ENCODE measurements at places on chromosomes 4 and X.

- DNase-seq, result no peak
These were observed 29.9 kb upstream of the STIM2 start for GRCh38 chr4:26830701-26831100.

DNA sequence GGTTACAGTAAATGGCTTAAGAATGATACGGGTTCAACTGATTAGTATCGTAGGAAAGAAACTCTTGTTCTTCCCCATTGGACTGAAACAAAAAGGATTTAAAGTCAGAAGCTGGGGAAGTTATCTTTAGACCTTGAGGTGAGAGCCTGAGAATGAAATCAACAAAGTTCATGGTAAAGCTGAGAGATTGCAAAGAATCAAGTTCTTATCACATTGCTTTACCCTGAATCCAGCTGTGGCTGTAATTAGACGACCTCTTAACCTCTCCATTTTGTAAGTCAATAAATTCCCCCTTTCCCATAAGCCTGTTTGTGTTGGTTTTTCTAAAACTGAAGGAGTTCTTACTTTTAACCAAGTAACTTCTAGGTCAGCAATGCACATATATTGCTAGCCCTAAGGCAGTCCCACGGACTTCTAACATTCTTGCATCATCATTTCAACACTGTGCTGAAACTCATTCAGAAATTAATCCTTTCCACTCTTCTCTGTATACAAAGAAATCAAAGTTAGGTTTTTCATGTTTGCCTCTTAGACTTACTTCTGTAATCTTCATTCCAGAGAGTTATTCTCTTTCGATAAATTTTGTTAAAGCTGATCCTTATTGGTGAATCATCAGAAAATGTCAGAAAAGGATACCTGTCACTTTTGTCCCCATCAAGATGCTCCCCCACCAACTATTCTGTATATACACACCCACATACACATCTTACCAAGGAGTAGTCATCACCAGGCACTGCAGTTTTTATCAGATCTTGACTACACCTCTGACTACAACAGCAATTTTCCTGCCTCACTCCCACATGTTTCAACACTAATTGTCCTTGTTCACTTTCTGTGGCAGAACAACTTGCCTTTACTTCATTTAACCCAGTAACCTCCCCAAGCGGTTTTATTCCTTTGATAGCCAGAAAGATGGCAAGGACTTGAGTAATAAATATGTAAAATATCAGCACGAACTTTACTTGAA lies 77.9 kb upstream of the STK26 start:
- no peak for DNase-seq

GRCh38 chrX:116198810-116199209 lies 28.3 kb downstream of the AGTR2 start:
- no peak for DNase-seq

DNA sequence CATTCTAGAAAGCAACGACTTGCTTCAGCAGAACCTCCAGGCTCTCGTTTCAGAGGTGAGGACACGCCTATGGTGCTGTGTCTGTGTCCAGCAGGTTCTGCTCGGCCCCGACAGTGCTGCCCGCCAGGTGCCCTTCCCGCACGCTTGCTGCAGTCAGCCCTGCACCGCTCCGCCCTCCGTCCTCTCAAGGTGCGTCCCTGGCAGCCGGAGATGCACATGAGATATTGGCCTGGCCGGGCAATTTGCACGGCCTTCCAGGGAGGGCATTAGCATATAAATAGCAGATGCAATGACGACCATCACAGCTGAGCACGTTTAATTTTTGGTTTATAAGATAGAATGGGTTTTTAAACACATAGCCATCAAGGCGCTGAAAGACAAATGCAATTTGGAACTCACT lies 14.4 kb downstream of the UVSSA start:
- no peak for DNase-seq

- no peak for DNase-seq
These were observed 285.8 kb upstream of the TRPC5 start for GRCh38 chrX:112368371-112368770.

DNA sequence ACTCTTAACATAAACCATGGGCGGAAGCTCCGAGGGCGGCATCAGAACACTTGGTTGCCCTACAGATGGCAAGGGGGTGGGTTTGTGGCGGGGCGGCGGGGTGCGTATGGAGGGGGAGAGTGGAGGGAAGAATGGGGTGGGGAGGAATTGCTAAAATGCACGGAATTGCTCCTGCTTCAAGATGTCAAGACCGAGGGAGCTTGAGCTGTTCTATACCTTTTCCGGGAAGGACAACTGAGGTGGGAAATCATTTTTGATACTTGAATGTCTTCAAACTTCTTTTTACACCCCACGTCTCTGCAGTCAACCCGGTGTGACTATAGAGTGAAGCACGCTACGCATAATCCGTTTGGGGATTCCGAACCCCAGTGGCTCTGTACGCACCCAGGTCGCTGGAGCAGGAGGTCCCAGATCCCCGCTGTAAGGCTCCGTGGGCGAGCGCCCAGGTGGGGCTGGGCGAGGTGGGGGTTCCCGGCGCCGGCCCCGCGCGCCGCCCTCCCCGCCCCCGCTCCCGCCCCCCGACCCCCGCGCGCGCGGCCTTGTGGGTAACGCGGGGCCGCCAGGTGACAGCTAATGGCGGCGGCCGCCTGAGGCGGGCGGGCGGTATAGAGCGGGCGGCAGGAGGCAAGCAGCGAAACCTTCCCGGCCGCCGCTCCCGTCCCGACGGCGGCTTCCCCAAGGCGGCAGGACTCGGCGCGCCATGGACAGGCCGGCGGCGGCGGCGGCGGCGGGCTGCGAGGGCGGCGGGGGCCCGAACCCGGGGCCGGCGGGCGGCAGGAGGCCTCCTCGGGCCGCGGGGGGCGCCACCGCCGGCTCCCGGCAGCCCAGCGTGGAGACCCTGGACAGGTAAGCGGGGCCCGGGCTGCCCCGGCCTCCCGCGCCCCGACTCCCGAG lies at the start of gene MTMR1:
MTMR1 (plus strand) TSS at position 566 of the 894 bp plus-strand sequence; CDS start at position 701, 135 bp downstream.
- DNase-seq, result no peak

DNA sequence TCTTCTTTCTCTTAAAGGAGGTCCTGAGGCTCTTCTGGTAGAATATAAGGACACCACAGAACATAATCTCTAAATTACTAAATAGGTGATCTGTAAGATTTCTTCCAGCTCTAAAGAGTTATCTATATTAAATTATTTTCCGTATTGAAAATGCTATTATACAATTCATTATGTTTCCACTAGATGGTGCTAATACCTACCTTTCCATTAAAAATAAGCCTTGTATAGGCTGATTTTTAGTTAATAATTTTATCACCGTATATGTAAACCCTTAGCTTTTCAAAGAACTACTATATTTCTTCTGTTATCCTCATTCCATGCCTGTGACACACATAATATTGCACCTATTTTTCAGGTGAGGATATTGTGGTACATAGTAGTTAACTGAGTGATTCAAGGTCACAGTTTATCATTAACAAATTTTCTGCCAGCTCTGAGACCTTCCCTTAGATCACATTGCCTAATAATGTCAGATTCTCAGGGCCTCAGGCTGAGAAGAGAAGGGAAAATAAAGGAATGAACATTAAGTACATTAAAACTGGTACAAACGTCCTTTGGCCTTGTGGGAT lies 138.8 kb downstream of the TEX11 start:
- no peak for DNase-seq

DNA sequence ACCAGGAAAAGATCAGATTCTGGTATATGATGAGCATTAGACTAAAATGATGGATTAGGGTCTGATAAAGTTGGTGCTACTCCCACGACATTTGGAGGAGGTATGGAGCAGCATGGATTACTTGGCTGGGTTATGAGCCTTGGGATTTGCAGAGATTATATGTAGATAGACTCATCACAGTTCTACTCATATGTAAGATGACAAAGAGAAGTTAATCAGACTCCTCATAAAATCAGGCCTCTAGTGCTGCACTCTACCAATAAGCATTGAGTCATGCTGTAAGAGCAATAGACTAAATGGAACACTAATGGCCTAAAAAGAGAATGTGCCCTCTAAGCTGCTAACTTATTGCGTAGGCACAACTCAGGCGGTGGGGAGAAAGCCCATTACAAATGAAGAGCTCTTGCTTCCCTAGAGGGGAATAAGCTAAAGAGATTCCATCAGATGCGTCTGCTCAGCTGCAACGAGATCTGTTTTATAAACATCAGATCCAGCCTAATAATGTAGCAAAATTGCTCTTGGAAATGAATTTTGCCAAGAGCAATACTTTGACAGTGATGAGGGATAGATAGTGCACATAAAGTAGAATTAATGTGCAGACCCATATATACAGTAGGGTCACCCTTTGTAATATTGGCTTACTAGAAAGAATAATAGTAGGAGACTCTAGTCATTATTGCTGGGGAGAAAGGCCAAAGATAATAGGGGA lies 17.5 kb downstream of the LIAS start:
- no peak for DNase-seq

DNA sequence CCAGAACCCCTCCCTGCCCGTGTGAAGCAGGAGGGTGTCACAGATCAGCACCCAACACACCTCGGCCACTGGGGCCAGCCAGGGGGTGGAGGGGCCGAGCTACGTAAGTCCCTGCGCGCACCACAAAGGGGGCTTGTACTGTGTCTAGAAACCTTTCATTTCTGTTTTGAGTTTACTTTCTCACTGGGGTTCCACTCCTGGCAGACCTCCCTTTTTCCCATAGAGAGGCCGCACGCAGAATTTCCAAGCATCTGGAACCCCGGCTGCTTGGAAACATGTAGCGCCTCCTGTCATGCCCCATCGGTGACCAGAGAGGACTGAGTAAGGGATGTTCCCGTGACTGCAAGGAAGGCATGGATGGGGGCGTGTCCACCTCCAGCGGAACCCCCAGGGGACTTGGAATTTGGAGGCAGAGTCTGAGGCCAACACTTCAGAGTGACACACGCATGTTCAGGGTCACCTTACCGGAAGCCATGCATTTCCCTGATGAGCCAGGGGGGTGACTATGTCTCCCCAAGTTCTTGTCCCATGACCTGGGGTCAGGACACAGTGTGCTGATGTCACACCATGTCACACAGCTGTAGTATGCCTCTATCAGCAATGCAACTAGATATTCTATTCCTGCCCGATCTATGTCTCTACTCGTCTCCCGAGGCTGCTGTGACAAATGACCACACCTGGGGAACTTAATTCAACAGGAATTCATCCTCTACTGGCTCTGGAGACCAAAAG lies 105.3 kb downstream of the DHRSX start:
- no peak for DNase-seq

Measured in omental fat pad (tissue), 4 donors.